ENCODE measurements at places on chromosomes 12 and 14.

- no peak for DNase-seq
Observed at GRCh38 chr12:92158796-92159439, 13.3 kb upstream of the BTG1 start.

GRCh38 chr12:85476756-85477155 is 196.7 kb downstream of the ALX1 start:
- DNase-seq = no peak

GRCh38 chr12:62848418-62848817 is 86.5 kb downstream of the PPM1H start:
- peak; percentile 45 for DNase-seq

DNA sequence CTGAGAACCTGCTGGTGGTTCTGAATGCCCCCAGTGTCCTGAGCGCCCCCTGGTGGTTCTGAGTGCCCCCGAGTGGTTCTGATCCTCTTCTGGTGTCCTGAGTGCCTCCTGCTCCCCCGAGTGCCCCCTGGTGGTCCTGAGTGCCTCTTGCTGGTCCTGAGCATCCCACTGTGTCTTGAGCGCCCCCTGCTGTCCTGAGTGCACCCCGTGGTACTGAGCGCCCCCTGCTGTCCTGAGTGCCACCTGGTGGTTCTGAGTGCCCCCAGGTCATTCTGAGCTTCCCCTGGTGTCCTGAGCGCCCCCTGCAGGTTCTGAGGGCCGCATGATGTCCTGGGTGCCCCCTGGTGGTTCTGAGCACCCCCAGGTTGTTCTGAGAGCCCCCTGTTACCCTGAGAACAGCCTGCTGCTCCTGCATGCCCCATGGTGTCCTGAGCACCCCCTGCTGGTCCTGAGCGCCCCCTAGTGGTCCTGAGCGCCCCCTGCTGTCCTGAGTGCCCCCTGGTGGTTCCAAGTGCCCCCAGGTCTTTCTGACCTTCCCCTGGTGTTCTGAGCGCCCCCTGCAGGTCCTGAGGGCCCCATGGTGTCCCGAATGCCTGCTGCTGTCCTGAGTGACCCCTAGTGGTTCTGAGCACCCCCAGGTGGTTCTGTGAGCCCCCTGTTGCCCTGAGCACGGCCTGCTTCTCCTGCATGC is 1165.4 kb downstream of the TMEM121 start:
- peak; percentile 92 for DNase-seq

DNA sequence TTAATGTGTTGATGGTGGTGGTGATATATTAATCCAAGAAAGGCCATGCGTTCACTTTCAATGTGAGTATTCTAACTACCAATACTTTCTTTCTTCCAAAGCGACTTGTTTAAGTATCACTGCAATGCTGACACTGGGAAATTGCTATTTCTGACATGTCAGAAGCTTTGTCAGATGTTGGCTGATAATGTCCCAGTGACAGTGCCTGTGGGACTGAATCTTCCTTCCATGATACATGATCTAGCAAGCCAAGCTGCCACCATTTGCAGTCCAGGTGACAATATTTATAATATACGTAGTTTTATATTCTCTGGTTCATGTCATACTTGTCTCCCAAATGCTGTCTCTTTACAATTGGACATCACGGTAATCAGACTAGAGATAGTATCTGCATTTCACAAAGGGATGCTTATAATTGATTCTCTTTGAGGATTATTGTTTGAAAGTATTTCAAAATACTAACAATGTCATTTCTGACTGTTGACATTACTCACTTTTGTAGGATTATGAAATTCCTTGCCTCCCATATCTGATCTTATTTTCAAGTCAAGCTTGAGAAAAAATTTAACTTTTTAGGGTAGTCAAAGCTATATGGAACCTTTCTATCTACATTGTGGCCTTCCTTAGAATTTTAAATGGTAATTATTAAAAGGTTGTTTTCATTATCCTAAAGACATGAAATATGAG is 57.3 kb downstream of the KNTC1 start:
- no peak for DNase-seq

- DNase-seq = no peak
Observed at GRCh38 chr14:57297852-57298251, 29.1 kb downstream of the AP5M1 start.
